ENCODE measurements at places on chromosomes 11 and 22. TPM values are rescaled to one million over a fixed set of nuclear protein-coding genes. Genes with fewer than 3 reads are reported as not detected.
A peak's percentile ranks its signal among the peaks of the same experiment; 100 is the strongest.

DNA sequence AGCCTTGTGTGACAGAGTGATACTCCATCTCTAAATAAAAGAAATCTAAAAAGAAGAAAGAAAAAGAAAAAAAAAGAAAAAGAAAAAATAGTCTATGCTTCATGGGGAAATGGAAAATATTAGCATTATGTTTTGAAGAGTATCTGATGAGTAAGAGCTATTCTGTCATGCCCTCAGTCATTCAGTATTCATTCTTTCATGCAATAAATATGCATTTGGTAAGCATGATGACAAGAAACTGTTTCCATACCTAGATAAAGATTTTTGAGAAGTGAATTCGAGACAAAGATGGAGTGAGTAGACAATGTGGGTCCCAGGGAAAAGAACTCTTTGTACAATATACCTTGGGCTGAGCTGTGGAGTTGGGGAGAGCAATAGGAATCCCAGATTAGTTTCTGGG, 6.2 kb upstream of the IFTAP start:
- no peak for DNase-seq

DNA sequence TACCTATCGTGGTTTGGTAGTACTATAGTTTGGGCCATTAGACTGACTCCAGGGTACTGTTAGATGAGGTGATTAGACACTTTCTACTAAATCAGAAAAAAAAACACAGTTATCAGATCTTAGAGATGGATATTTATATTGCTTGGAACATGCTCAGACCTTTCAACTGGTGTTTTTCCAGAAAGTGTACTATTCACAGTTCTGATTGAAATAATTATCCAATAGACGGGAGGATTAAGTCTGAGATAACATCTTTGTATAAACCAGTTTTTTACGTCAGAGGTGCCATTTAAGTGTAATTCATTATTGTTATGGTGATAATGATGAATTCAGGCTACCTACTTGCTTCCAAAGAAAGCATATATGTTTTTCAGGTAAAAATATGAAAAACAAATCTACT, 22.5 kb downstream of the CCDC15 start:
- DNase-seq, result no peak

DNA sequence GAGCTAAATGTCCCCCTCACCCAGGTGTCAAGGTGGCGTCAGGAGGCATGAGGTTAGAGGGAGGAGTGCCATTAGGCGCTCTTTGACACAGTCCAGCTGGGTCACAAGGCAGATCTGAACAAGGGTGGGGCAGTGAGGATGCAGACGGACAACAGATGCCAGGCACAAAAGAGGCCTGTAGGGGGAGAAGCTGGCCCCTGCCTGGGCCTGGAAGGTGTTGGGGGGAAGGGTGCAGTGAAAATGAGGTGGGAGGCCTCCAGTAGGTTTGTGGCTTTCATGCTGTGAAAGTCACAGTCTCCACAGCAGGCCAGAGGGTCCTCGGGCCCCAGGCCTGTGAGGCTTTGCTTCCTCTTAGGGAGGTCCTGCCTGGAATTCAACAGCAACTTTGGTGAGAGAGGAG, 85.0 kb upstream of the PLET1 start:
- no peak for DNase-seq

- no peak for DNase-seq
Observed at GRCh38 chr11:14773755-14774154, 118.3 kb downstream of the CYP2R1 start.

GRCh38 chr11:110337570-110338193, 41.3 kb upstream of the RDX start:
- DNase-seq, result no peak

GRCh38 chr11:72824811-72825505, 10.7 kb downstream of the ATG16L2 start:
- DNase-seq, result no peak

- DNase-seq, result no peak
Observed at GRCh38 chr11:43419460-43419859, 60.7 kb downstream of the TTC17 start.

GRCh38 chr11:1570896-1571759, 943 bp downstream of the DUSP8 start:
- peak; percentile 45 for DNase-seq

GRCh38 chr11:11083441-11083840, 225.6 kb upstream of the ZBED5 start:
- no peak for DNase-seq

GRCh38 chr11:68004551-68005335, 846 bp upstream of the UNC93B1 start:
- no peak for DNase-seq

GRCh38 chr22:41417622-41418390, 28.8 kb downstream of the TOB2 start:
- no peak for DNase-seq

- DNase-seq, result no peak
Observed at GRCh38 chr11:73072935-73073481, 69.1 kb downstream of the FCHSD2 start.

GRCh38 chr11:75105462-75105925, 8.8 kb upstream of the OR2AT4 start:
- no peak for DNase-seq

DNA sequence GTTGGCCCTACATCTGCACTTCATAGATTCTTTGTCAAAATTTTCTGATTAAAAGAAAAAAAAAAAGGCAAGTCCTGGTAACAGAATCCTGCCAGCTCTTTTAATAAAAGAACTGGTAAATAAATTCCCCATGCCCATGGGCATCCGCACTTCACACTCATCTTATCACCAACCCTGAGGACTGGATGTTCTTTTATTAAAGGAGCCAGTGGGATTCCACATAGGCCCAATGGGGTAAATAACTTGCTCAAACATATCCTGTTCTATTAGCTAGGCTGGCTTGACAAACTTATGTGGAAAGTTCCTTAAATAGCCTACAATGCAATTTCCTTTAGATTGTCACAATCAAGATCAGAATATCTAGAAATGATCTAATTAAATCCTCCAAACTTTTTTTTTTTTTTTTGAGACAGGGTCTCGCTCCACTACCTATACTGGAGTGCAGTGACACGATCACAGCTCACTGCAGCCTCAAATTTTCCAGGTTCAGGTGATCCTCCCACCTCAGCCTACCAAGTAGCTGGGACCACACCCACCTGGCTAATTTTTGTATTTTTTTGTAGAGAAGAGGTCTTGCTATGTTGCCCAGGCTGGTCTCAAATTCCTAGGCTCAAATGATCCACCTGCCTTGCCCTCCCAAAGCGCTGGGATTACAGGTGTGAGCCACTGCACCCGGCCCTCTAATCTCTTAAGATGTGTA, 380.9 kb downstream of the LARGE1 start:
- no peak for DNase-seq

DNA sequence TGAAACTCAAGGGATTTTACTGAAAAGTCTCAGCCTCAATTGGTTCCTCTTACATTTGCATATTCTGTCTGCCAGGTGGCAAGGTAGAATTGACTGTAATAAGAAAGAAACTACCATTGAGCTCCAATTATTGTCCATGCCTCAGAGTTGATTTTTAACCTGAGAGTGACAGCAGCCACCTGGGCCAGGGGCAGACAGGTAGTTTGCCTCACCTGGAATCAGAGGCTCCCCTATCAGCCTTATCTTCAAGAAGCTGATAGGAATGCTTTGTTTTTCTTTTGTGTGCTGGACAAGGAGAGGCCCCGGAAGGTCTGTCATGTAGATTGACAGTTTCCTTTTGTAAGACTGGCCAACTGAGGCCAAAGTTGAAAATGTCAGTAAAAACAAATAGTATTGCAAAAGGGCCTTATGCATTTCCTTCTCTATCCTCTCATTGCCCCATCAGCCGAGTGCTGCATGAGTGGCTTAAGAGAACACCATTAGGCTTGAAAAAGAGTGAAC, 34.1 kb downstream of the CD44 start:
- DNase-seq, result no peak

- no peak for DNase-seq
Observed at GRCh38 chr11:72512956-72513355, 78.6 kb upstream of the CLPB start.

GRCh38 chr11:102186551-102187191, 76.4 kb downstream of the YAP1 start:
- no peak for DNase-seq

DNA sequence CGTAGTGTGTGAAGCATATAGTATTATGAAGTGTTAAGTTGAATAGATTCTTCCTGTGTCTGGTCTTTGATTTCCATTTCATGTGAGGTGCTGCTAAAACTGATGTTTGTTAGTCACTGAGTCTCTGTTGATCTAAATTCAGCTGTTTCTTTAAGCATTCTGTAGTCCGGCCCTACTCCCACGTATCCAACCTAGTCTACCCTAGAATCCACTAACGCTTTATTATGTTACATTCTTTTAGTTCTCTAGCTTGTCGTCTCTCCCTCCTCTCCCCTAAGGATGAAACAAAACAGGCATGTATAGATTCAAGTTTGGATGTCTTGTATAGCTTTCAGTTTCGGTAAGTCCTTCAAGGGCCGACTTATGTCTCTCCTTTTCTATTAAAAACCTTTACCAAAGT, 4.1 kb downstream of the WEE1 start:
- DNase-seq, result no peak

DNA sequence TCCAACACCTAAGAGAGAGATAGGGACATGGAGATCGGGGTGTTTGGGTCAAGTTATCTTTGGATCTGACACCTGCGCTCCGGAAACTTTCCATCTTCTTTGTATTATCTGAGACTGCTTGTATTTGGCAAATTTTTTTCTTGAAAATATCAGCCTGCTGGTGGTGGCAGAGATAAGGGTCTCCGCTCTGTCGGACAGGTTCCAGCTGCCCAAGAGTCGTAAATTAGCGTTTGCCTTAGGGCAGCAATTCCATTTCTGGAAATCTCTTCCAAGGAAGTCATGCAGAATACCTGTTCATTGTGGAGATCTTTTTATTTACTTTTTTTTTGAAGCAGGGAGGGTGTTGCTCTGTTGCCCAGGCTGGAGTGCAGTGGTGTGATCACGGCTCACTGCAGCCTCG, 19.5 kb upstream of the CSNK1E start:
- DNase-seq, result no peak

DNA sequence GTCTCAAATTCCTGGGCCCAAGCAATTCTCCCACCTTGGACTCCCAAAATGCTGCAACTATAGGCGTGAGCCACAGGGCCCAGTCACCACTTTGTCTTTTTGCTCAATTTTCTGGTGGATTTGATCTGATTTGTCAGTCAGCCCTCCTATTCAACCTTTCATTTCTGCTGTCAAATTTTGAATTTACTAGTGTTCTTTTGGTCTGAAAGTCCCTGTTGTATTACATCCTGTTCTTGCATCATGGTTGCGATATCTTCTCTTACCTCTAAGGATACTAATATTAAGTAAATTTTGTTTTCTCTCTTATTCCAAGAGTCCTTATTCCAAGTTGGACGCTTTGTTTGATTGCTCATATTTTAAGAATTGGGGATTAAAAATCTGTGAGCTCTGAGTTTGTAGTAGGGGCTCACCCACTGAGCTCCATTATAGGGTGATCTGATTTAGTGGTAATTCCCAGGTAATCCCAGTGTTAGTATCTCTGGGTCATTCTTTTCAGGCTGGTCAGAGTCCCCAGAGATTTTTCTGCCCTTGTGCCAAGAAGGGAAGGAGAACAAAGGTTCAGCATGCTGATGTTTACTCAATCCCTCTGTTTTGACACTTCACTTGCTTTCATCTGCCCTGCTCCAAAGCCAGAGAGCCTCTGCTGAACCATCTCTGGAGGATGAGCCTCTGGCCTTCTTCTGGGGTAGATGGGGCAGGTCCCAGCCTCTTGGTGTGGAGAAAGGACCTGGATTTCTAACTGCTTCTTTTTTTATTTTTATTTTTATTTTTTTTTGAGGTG, 10.0 kb downstream of the UPB1 start:
- DNase-seq, result no peak

GRCh38 chr11:18696638-18697225, 1.8 kb upstream of the TMEM86A start:
- DNase-seq, result no peak

TRIM51 gene
- not detected for total RNA-seq

TRIM29 gene
- not detected for total RNA-seq

OR8D2 gene
- total RNA-seq, result not detected

LDHAL6A gene
- not detected for total RNA-seq

CTSF gene
- total RNA-seq, result 14.2 TPM

SMC1B gene
- total RNA-seq, result 2.4 TPM

TRIM48 gene
- not detected for total RNA-seq

SYNGR1 gene
- total RNA-seq, result 31.6 TPM

All from activated naive CD8-positive, alpha-beta T cell treated with anti-CD3 and anti-CD28 coated beads, Interleukin-2, amount 10 ng/mL, durations not matched to agents 7 days and 5 days (primary cell).